CD4-positive, alpha-beta T cell treated with Interleukin-21 for 1 hour (primary cell): ENCODE measurements at places on chromosomes 6 and 20.

GRCh38 chr6:170144571-170145271 lies 146.2 kb downstream of the DLL1 start:
- DNase-seq = no peak

GRCh38 chr6:118996289-118996820 lies 61.4 kb upstream of the MCM9 start:
- no peak for DNase-seq

DNA sequence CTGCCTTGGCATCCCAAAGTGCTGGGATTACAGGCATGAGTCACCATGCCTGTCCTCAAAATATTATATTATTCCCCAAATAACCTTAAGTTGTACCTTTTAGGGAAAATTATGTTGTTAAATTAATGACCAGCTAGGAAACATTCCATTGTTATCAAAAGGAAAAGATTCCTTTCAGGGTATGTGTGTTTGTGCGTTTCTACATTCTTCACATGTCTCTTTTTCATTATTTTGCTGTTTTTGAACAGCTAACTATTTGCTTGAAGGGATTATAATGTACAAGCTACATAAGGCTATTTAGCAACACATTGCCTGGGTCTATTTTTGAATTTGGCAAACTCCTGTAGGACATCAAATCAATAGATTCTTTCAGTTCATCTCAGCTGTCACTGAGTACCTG lies 57.1 kb downstream of the GJA1 start:
- no peak for DNase-seq

- no peak for DNase-seq
These were observed 42.8 kb upstream of the FAM135A start for GRCh38 chr6:70370496-70370895.

GRCh38 chr6:50986319-50986718 lies 167.6 kb downstream of the TFAP2B start:
- no peak for DNase-seq

DNA sequence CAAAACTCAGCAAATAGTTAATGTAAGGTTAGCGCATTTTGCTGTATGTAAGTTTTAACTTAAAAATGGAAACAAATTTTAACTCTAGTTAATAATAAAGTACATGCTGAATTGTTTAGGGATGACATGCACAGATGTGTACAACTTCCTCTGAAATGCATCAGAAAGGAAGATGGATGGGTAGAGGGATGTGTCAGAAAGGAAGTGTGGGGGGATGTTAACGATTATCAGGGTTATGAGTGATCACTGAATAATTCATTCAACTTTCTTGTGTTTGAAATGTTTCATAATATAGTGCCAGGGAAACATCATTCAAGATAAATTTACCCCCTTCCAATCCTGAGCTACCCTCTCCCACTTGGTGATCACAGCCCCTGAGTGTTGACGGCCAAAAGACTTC lies 87.6 kb downstream of the FOXA2 start:
- no peak for DNase-seq

GRCh38 chr6:152642578-152643375 lies 5.6 kb upstream of the SYNE1 start:
- peak; percentile 62 for DNase-seq

DNA sequence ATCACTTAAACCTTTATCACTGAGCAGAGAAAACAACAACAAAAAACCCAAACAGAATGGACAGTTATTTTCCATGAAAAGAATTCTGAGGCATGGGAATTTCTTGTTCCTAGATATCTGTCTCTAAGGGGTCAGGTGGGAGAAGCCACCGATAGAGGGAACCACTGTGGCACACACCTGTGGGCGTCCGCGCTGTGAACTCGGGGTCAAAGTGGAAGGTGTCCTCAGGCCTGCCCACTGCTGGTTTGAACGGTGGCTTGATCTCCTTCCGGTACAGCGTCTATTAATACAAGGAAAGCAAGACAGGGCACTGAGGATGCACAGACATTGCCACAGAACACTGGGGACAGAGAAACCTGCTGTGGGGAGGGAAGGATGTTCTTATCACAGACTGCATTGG lies 76.5 kb upstream of the MPC1 start:
- no peak for DNase-seq

GRCh38 chr20:63733117-63733516 lies 3.3 kb upstream of the LIME1 start:
- DNase-seq = no peak

- no peak for DNase-seq
These were observed 133.0 kb downstream of the CD83 start for GRCh38 chr6:14250573-14250972.

DNA sequence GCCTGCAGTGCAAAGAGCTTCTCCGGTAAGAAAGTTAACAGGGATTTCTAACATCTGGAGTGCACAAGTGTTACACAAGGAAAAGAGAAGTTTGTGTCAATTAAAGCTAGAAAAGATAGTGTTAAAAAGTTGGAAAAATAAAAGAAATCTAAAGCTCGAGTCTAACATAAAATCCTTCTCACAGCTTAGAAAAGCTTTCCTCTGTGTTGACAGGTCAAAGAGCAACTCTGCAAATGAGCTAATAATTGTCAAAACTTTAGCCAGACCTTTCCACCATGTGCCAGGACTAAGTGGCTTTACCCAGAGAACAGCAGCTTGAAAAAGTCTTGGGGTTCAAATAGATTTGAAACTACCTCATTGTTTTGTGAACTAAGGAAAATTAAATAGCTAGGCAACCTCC lies 14.8 kb downstream of the PTPRK start:
- DNase-seq = no peak

DNA sequence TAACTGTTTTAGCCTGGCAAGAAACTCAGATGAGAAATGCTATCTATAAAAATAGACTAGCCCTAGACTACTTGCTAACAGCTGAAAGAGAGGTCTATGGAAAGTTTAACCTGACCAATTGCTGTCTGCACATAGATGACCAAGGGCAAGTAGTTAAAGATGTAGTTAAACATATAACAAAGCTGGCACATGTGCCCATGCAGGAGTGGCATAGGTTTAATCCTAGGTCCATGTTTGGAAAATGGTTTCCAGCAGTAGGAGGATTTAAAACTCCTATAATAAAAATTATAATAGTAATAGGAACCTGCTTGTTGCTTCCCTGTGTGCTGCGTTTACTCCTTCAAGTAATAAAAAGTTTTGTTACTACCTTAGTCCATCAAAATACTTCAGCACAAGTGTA lies 51.2 kb upstream of the ADGRF4 start:
- no peak for DNase-seq

DNA sequence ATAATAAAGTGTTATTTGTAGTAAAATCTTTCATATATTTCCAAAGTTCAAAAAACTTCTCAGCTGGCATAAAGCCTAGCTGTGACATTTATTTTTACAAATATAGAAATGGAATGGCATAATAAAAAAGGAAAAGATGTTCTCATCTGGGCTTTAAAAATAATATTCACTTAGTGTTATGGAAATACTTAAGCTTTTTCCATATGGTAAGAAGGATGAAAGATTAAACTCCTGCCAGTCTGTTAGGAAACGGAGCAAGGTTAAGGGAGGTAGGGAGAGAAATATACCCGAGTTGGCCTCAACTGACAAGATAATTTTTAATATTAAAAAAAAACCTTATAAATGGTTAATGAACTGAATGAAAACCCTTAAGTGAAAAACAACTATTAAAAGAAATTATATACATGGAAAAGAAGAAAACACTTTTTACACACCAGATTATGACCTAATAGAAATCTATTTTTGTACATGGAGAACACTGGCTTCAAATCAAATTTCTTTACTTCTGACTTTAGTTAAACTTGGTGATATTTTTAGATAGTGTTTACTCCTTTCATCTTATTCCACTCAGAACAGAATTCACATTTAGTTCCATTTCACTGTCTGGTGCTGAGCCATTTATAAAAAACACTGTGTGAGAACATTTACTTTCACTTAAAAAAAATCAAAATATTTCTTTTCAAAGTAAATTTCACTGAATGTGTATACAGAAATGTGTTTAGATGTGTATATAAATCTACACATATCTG lies 137.0 kb downstream of the DST start:
- no peak for DNase-seq

DNA sequence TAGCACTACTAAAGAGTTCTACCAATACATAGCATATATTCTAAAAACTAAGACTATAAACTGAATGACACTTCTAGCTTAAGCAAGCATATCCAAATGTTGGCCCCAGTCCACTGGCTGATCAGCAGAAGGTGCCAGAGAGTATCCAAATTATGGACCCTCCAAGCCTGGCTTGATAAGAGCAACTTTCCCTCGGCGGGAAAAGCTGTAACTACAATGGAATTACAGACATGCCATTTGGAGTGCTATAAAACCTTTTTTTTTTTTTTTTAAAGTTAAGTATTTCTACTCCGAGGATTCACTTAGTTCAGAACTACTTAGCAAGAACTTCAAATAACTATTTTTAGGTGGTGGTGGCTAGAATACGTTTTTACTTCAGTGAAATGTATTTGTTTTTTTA lies 94.6 kb downstream of the EPB41L2 start:
- no peak for DNase-seq

DNA sequence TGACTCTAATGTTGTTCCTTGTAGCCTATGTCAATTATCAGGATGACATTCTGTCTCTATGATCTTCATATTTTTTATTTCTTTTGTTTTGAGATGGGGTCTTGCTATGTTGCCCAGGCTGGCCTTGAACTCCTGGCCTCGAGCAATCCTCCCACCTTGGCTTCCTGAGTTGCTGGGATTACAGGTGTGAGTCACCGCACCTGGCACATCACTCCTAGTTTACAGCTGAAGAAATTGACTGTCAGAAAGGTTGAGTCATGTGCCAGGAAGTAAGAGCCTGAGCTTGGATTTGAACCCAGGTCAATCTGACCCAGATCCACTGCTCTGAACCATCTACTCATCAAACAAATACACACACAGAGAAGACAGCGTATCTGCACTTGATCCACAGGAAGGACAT lies 14.4 kb downstream of the PPP1R3G start:
- DNase-seq = no peak

GRCh38 chr6:25326960-25327359 lies 47.8 kb downstream of the CARMIL1 start:
- no peak for DNase-seq

DNA sequence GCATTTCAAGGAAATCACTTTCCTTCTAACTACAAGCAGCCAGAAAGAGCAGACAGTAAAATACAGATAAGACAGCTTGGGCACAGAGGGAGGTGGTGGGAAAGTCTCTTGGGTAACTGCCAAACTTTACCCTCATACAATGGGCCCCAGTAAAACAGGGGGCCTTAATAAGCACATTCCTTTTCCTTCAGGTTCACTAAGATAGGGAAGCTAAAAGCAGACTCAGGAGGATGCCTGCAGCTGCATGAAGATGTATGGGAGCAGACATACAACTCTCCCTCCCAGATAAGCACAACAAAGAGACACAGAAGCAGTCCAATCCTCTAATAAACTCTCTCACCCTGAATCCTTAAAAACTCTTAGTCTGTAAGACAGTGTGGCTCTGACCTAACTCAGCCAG lies 49.0 kb downstream of the SIM1 start:
- no peak for DNase-seq

- no peak for DNase-seq
These were observed 90.7 kb downstream of the KHDC1L start for GRCh38 chr6:73134588-73134987.

GRCh38 chr6:3596766-3597165 lies 139.9 kb upstream of the SLC22A23 start:
- no peak for DNase-seq

GRCh38 chr6:35977308-35977707 lies 47.1 kb downstream of the SLC26A8 start:
- DNase-seq = no peak

- no peak for DNase-seq
These were observed 232.9 kb downstream of the SYNE1 start for GRCh38 chr6:152404086-152404857.

DNA sequence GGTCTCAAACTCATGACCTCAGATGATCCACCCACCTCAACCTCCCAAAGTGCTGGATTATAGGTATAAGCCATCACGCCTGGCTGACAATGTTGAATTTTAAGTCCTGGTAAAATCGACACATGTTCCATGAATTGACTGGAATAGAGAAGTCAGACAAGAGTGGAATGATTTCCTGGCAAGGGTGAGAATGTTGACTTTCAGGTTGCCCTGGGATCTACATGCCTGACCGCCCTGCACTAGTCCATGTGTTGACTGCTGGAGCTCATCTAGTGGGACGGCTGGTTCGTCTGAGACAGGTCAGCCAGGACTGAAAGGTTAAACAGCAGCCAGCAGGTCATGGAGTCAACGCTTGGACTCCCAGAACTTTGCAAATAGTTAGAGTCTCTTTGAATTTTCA lies 88.8 kb downstream of the SASH1 start:
- no peak for DNase-seq

DNA sequence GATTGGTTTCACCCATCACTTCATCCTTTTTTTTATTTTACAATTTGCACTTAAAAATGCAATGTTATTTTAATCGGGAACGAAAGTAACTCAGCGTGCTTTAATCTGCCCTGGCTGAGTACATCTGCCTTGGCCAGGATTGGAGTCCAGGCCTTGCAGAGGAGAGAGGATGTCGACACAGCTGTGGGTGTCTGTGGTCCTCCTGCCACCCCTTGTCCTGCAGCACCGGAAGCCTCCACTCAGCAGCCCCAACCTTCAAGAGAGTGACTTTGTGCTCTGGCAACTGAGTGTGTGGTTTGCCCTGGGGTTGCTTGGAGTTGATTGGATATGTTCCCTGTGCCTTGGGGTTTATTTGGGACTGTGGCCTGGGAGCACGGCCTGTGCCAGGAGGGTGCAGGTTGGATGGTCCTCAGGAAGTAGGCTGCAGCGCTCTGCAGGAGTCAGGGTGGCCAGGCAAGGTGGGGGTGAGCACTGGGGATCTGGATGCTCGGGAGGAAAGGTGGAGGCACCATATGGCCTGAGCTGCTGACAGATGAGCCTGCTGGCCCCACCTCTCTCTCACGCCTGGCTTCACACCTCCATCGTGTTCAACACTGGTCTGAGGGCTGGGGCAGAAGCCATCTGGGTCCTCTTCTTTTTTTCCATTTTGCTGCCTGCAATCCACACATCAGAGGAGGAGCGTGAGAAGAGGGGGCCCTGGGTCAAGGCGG lies 4.3 kb downstream of the MYT1 start:
- no peak for DNase-seq

GRCh38 chr20:20363799-20364592 lies 3.9 kb upstream of the INSM1 start:
- no peak for DNase-seq

- no peak for DNase-seq
These were observed 61.3 kb upstream of the FERMT1 start for GRCh38 chr20:6184086-6184485.

GRCh38 chr6:123808556-123808955 lies 4.9 kb downstream of the NKAIN2 start:
- no peak for DNase-seq

DNA sequence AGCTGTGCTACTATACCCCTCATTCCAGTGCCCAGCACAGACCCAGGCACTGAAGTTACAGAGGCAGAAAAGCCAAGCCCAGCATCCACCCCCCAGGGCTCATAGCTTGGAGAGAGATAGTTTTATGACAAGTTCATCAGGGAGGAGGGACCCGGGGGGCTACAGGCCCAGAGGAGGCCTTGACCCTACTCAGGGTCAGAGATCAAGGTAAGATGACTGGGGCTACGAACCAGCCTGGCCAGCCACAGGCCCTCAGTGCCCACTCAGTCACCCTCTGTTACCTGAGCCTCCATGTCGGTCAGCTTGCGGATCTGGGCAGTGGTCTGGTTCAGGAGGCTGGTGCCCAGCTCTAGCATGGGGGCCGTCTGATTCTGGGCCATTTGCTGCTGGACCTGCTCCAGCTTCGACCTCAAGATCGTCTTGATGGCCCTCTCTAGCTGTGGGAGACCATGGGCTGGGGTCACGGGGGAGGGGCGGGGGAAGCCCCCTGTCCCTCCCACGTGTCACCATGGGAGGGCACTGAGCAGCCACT lies 26.1 kb downstream of the ANGPT4 start:
- no peak for DNase-seq

- DNase-seq = no peak
These were observed 24.8 kb downstream of the AFDN start for GRCh38 chr6:167851370-167851952.
